Mucosa of descending colon (tissue), 3 donors: ENCODE measurements at places on chromosomes 2 and 18. TPM values are rescaled to one million over a fixed set of nuclear protein-coding genes. Genes with fewer than 3 reads are reported as not detected.

GRCh38 chr2:15893689-15894480 lies 46.5 kb upstream of the MYCN start:
- DNase-seq, result no peak

GRCh38 chr2:45683292-45683691 lies 31.8 kb downstream of the PRKCE start:
- DNase-seq, result no peak

DNA sequence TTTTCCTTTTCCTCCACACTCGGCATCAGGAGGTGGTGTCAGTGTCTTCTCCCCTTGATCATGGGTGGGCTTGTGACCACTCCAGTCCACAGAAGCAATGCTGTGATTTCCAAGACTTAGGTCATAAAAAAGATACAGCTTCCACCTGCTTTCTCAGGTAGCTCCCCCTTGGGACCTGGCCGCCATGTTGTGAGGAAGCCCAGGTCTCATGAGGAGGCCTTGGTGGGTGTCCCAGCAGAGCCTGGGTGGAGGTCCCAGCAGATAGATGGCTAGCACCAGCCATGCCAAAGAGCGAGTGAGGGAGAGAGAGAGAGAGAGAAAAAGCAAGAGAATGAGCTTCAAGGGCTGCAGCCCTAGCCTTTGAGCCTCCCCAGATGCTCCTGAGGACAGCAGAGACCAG lies 16.0 kb downstream of the SLC66A2 start:
- DNase-seq, result no peak

Gene RIT2
- total RNA-seq, result 0.44 TPM

- no peak for DNase-seq
Measured at GRCh38 chr2:157377861-157378260, 52.2 kb upstream of the ERMN start.

- no peak for DNase-seq
Measured at GRCh38 chr18:63422864-63423304, 608 bp upstream of the VPS4B start.

- DNase-seq, result no peak
Measured at GRCh38 chr18:74204526-74205152, 56.3 kb downstream of the TIMM21 start.

DNA sequence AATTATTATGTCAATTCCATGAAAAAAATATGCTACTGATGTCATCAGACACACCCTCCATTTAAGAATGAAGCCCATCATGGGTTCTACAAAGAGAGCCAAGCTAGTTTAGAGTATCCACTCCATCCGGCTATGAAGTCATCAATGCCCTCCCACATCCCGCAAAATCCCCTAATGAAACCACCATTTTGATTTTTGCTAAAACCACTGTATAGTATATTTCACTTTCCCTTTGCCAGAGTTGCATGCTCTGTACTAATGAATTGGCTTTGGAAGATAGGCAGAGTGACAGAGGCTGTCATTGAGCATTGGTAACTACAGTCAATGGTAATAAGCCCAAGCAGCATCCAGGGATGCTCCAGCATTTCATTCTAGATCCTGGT lies 118.6 kb downstream of the ANKRD44 start:
- DNase-seq, result no peak

Gene REG3A
- total RNA-seq, result not detected

DNA sequence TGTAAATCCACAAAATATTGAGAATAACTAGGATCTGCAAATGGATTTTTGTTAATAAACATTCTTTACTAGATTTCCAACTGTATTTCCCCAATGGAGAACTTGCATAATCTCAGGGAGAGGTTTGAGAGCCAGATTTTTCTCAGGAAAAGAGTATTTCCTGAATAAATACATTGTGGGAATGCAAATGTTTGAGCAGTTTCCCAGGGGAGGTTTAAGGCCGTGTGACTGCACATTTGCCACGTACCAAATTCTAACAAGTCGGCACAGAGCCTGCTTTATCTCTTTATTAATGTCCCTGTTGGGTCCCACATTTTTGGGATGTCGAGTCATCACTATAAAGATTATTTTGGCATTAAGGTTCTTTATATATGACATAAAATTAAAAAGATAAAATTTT lies 27.0 kb downstream of the TFPI start:
- no peak for DNase-seq

- DNase-seq, result no peak
Measured at GRCh38 chr18:9449600-9450414, 25.5 kb upstream of the RALBP1 start.

GRCh38 chr18:54205959-54206358 lies 18.5 kb downstream of the MBD2 start:
- DNase-seq, result no peak

DNA sequence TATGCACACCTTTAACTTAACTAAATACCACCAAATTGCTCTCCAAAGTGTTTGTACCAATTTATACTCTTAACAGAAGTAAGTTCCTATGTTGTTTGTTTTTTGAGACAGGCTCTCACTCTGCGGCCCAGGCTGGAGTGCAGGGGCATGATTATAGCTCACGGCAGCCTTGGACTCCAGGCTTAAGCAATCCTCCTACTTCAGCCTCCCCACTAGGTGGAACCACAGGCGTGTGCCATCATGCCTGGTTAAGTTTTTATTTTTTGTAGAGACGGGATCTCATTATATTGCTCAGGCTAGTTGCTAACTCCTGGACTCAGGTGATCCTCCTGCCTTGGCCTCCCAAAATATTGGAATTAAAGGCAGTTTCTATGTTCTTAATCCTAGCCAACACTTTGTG lies 13.1 kb upstream of the NAB1 start:
- DNase-seq, result no peak

Gene NFATC1
- 2.9 TPM for total RNA-seq

- no peak for DNase-seq
Measured at GRCh38 chr2:224975761-224976160, 66.5 kb downstream of the DOCK10 start.

DNA sequence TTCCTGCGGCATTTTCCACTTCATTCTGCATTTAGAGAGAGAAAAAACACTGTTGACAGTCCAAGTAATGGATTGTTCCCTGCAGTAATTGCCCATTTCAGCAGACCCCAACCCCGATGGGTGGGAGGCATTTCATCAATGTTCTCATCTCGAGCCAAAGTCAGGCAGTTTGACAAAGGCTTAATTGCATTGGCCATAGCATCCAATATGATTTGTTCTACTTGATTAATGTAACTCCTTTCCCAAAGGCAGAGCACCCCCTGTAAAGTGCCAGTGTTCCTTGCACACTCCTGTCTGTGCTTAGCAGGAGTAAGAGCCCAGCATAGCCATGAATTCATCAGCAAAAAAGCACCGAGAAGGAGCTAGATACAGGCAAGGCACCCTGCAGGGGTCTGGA lies 174.4 kb downstream of the SEPTIN10 start:
- DNase-seq, result no peak

DNA sequence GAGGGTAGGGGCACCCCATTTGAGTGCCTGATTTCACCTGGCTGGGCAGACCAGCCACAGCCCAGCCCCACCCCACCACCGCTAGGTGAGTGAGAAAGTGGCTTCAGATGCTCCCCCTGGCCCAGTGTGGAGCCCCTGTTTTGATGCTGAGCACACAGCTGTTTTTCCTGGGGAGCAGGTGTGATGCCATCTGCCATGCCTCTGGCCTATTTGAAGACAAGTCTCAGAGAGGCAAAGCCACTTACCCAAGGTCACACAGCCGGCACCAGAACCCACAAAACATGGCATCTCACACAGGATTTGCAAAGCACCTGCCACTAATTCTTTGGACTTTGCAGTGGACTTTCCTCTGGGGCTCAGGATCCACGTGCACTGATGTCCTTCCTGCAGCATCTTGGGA lies 131.3 kb downstream of the INHBB start:
- no peak for DNase-seq

DNA sequence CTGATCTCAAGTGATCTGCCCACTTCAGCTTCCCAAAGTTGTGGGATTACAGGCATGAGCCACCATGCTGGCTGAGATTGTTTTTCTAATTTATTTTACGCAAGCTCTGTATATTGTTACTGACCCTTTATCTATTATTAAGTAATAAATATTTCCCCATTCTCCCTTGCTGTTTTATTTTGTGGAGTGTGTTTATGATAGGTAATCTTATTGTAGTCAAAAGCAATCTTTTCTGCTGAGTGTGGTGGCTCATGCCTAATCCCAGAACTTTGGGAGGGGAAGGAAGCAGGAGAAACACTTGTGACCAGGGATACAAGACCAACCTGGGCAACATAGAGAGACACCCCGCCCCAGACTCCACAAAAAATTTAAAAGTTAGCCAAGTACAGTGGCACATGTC lies 55.2 kb upstream of the RTN4 start:
- no peak for DNase-seq

Gene SP100
- 101 TPM for total RNA-seq

- DNase-seq, result no peak
Measured at GRCh38 chr18:22034276-22034675, 135.1 kb upstream of the GATA6 start.
